Effector memory CD4-positive, alpha-beta T cell (primary cell): ENCODE measurements at places on chromosomes 16 and 17.

DNA sequence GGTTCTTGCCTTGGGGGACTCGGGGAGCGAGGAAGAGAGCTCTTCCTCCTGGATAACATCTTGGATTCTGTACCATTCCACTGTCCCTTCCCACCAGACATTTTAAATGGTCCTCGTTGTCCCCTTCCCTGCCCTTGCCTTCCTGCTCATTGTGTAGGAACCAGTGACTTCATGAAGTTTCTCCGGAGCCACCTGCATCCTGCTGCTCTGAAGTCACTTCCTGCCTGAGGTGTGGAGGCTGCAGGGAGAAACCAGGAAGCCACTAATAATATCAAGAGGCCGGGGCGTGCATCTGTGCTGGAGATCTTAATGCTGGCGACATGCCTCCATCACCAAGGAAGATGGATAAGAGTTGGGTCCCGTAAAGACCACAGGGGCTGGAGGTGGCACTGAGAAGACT lies 6.2 kb upstream of the SLC16A13 start:
- DNase-seq: no peak
- H3K4me3 ChIP-seq: no peak overlapping the region
- H3K27me3 ChIP-seq: no peaks in the 10 kb centered on the region
- peaks cover 28% of the 10 kb centered on the region for H3K4me1 ChIP-seq

DNA sequence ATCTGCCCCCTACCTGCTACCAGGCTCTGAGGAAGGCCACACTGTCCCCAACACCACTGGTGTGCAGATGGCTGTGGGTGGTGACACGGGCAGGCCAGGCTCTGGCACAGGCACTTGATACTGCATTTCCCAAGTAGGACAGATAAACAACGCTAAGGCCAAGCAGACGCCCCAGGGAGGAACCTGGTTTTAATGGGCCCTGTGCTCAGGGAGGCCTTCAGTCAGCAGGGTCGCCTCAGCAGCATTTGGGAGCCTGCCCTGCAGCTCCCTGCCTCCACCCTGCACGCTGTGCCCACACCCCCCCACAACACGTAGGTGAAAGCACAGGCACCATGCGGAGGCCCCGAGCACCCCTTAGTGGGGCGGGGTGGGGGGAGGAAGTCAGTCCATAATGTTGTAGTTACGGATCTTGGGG lies 3.3 kb upstream of the FASN start:
- DNase-seq: no peak
- H3K36me3 ChIP-seq: no peaks in the 10 kb centered on the region
- peaks cover 29% of the 10 kb centered on the region for H3K4me1 ChIP-seq
- no peak overlapping the region for H3K27ac ChIP-seq
- H3K4me3 ChIP-seq: no peak overlapping the region

DNA sequence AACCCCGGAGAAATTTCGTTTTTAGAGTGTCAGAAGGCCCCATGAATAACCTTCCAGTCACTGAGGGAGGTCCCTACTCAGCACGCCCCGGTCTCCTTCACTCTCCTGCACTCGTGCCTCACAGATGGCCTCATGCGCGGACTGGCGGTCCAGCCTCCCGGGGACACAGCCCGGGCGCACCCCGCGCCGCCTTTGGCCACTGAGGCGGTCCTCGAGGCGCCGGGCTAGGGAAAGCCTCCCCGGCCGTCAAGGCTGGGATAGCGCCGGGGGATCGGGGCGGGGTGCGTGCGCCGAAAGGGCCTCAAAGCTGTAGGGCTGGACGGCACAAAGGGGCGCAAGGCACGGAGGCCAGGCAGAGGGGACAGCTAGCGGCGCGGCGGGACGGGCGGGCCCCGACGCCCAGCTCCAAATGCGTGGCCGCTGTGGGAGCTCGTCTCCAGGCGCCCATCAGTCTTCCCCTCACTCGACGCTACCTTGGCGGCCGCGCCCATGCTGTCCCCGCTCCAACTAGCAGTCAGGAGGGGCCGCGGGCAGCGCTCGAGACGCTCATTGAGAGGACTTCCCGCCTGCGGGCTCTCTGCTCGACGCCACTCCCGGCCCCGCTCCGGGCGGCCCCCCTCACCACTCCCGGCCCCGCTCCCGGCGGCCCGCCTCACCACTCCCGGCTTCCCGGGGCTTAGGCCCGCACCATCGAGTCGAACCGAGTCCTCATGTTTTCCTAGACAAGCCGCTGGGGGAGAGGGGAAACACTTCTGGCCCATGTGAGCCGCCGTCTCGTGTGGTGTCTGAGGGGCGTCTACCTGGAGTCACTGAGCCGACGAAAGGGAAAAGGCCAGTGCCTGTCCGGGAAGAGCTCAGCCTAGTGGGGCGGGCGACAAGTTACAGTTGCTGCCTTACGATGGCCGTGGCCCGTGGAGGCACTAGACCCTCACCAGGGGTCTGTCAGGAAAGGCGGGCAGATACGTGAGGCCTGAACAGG lies at the start of gene USP6:
USP6 (plus strand) TSS at position 360 of the 979 bp plus-strand sequence. CDS start 14,336 bp downstream, outside the sequence.
- no peaks in the 10 kb centered on the region for H3K27me3 ChIP-seq
- H3K36me3 ChIP-seq: no peaks in the 10 kb centered on the region
- no peak for DNase-seq
- H3K4me1 ChIP-seq: peaks cover 5% of the 10 kb centered on the region
- no peak within 1 kb of the TSS for H3K27ac ChIP-seq

GRCh38 chr17:21372256-21372954 lies 3.8 kb upstream of the KCNJ12 start:
- H3K36me3 ChIP-seq: no peaks in the 10 kb centered on the region
- no peak for DNase-seq
- H3K4me1 ChIP-seq: peaks cover 6% of the 10 kb centered on the region
- H3K27ac ChIP-seq: no peak overlapping the region
- no peak overlapping the region for H3K4me3 ChIP-seq
- H3K27me3 ChIP-seq: no peaks in the 10 kb centered on the region

DNA sequence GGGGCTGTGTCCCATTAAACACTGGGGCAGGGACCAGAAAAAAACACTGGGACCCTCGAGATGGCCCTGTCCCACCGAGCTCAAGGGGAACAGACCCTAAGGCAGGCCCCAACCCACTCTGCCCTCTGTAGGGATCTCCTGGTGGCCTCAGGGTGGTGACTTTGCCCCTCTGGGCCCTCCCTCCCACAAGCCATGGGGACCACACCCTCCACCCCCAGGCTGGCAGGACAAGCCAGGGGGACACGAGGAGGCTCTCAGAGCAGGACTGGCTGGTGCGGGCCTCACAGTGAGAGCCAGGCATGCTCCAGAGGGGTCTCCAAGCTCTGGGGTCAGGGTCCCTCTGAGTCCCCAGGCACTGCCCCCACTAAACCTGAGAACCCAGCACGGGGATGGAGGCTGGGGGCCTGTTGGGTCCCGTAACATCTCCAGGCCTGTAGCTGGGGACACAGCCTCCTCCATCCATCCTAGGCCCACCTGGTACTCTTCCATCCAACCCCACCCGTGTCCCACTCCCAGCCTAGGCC lies 14.5 kb upstream of the SRRM2 start:
- no peaks in the 10 kb centered on the region for H3K36me3 ChIP-seq
- no peak overlapping the region for H3K27ac ChIP-seq
- no peak for DNase-seq
- H3K4me3 ChIP-seq: no peak overlapping the region
- no peaks in the 10 kb centered on the region for H3K4me1 ChIP-seq

- DNase-seq: peak; percentile 68
- H3K27me3 ChIP-seq: no peaks in the 10 kb centered on the region
- no peak overlapping the region for H3K27ac ChIP-seq
- peaks cover 22% of the 10 kb centered on the region for H3K4me1 ChIP-seq
- H3K36me3 ChIP-seq: no peaks in the 10 kb centered on the region
- H3K4me3 ChIP-seq: peak overlapping the region; percentile 48
Observed at GRCh38 chr17:1643293-1643998, 2.1 kb downstream of the SCARF1 start.

- no peaks in the 10 kb centered on the region for H3K27me3 ChIP-seq
- no peaks in the 10 kb centered on the region for H3K36me3 ChIP-seq
- H3K27ac ChIP-seq: peak overlapping the region; percentile 89
- DNase-seq: peak; percentile 39
Observed at GRCh38 chr17:48427598-48427997, 2.4 kb downstream of the SKAP1 start.

DNA sequence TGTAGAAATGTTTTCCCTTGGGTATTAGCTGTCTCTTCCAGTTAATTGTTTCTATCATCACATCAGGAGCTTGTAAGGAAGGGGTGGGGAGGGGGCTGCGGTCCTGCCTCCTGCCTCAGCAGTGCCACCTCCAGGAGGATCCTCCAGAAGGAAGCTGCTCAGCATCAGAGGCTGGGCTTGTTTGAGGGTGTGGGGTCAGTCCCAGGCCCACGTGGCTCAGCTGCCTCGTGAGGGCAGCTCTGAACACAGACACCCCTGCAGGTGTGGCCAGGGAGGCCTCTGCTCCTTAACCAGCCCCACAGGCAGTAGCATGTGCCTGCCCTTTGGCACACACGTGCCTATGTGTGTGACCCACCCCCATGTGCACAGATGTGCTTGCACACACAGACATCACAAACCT lies 46.3 kb downstream of the MRM1 start:
- no peak overlapping the region for H3K4me3 ChIP-seq
- no peak for DNase-seq
- H3K27me3 ChIP-seq: peaks cover 11% of the 10 kb centered on the region
- H3K27ac ChIP-seq: no peak overlapping the region
- H3K36me3 ChIP-seq: no peaks in the 10 kb centered on the region

- DNase-seq: peak; percentile 48
- H3K4me3 ChIP-seq: no peak overlapping the region
- H3K27me3 ChIP-seq: no peaks in the 10 kb centered on the region
- H3K4me1 ChIP-seq: peaks cover 11% of the 10 kb centered on the region
- no peak overlapping the region for H3K27ac ChIP-seq
- no peaks in the 10 kb centered on the region for H3K36me3 ChIP-seq
Observed at GRCh38 chr16:31695667-31696066, 168.0 kb downstream of the AHSP start.

DNA sequence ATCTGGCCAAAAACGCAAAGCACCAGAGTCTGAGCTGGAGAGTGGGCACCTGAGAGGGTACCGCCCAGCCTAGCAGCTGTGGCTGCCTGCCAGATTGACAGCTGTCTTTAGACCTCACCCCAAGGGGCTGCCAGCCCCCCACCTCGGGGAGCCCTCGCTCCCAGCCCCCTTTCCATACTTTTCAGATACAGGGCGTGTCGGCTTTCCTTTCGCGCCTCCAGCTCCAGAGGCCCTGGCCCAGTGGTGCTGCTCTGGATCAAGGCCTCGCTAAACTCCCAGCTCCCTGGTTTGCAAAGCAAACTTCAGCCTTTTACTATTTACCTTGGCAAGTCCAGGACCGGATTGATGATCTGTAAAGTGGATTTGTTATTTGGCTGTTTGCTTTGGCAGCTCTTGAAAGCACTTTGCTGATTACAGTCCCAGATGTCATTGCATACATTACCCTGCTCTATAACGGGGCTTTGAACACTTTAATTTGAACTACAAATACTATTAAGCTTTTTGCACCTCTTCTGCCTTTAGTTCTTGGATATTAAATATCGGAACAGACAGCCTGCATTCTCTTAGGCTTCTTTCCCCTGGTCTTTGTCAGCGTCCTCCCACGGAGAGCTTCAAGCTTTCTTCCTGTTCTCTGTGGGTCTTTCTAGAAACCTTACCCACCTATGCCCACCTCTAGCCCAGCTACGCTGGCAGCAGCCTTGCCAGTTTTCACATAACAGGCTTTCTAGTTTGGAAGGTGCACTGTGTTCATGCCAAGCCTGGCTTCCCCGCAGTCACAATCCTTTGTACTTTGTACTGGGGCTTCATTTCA lies 63.6 kb upstream of the TBX2 start:
- no peaks in the 10 kb centered on the region for H3K27me3 ChIP-seq
- H3K4me3 ChIP-seq: no peak overlapping the region

- H3K27me3 ChIP-seq: no peaks in the 10 kb centered on the region
- no peak for DNase-seq
- no peaks in the 10 kb centered on the region for H3K4me1 ChIP-seq
- no peak overlapping the region for H3K4me3 ChIP-seq
- no peaks in the 10 kb centered on the region for H3K36me3 ChIP-seq
- H3K27ac ChIP-seq: no peak overlapping the region
Observed at GRCh38 chr16:20799599-20799998, 6.7 kb downstream of the ERI2 start.

- H3K27ac ChIP-seq: no peak overlapping the region
- no peaks in the 10 kb centered on the region for H3K4me1 ChIP-seq
- no peak for DNase-seq
- no peak overlapping the region for H3K4me3 ChIP-seq
- no peaks in the 10 kb centered on the region for H3K36me3 ChIP-seq
Observed at GRCh38 chr16:8063159-8063558, 527.2 kb downstream of the TMEM114 start.

DNA sequence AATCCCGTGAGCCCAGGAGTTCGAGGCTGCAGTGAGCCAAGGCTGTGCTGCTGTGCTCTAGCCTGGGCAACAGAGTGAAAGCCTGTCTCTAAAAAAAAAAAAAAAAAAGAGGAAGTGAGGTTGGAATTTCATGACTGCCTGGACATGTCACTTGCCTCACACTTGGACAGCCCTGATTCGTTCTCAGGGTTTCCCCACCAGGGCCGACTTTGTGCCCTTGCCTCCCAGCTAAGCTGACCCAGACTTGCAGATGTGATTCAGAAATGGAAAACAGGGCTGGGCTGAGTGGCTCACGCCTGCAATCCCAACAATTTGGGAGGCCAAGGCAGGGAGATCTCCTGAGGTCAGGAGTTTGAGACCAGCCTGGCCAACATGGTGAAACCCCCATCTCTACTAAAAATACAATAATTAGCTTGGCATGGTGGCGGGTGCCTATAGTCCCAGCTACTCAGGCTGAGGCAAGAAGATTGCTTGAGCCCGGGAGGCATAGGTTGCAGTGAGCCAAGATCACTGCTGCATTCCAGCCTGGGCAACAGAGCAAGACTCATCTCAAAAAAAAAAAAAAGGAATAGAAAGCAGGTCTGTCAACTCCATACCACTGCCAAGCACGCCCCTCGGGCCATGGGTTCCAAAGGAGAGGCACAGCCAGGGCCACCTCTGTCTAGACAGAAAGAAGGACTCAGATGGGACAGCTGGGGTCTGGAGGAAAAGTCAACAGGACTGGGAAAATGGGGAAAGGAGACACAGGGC lies 46.9 kb downstream of the SOCS1 start:
- H3K27me3 ChIP-seq: no peaks in the 10 kb centered on the region
- no peaks in the 10 kb centered on the region for H3K36me3 ChIP-seq
- H3K4me1 ChIP-seq: peaks cover 4% of the 10 kb centered on the region
- H3K4me3 ChIP-seq: no peak overlapping the region
- DNase-seq: no peak

DNA sequence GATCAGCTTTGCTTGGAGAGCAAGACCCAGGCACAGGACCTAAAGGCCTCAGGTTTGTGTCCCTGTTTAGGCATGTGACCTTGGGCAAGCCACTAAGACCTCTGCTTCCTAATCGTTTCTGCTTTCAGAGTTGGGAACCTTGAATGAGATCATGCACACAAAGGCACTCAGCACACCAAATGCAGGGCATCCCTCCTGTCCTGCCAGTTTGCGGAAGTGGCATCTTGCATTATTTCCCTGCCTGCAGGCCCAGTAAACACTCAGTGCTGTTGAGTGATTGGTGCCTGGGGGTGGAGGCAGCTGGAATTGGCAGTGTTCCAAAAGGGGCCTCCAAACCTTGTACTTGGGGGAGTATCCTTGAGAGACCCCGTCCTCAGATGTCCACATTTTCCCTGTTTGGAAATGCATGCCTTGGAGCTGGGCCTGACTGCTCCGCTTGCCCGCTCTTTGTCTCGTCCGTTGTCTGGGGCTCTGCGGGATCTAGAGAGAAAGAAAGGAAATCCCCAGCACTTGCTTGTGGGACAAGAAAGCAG lies 28.7 kb downstream of the MRM1 start:
- no peak overlapping the region for H3K27ac ChIP-seq
- H3K27me3 ChIP-seq: no peaks in the 10 kb centered on the region
- H3K4me3 ChIP-seq: no peak overlapping the region
- H3K36me3 ChIP-seq: no peaks in the 10 kb centered on the region
